ENCODE measurements at places on chromosomes 16 and 17.

DNA sequence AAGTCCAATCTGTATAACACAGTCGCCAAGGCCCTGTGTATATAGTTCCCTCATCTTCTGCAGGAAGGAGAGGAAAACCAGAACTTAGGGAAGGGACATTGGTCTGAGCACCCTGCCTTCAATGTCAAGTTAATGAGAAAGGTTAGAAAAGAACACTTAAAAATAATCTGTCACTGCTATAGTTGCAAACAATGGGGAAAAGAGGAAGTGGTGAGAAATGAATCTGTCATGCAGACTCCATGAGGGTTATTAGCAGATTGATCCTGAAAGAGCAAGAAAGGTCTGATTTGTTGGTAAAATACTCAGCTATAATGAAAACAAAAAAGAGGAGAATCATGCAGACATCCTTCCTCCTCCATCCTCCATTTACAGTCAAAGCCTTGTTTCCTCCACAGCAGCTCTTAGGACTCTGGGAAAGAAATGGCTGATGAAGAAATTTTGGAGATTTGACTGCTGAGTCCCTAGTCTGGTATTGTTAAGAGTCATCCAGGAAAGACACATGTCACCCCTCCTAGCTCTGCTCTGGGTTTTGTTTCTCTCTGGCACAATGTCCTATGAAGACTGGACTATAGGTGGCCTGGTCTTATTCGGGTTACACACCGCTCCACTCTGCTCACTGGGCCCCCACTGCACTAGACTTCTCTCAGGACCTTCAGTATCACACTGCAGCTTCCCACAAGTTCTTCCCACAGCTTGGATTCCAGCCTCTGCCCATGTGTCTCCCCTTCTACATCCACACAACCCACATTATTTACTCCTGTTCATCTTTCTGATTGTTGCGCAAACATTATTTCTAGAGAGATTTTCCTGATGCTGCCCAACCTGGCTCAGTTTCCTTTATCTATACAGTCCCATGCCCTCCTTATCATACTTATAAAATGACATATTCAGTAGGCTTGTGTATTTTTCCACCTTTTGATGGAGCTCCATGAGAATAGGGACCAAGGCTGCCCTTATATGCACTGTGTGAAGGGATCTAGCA lies 56.5 kb upstream of the XYLT1 start:
- DNase-seq = no peak

DNA sequence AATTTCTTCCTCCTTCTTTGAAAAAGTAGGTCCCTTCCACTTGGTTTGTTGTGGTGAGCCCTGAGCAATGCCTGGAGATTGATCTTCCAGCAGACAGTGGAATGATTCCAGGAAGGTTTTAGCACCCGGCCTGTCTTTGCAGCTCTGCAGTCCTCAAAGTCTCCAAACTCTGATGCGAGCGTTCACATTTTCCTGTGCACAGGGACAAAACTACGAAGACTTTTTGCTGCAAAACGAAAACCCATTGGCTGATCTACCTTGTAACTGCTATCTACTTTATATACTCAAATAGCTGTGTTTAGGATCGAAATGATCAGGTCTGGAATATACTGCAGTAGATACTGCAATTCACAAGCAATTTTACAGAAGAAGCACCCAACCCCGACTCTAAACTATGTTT lies 21.7 kb downstream of the G6PC1 start:
- DNase-seq = no peak

- no peak for DNase-seq
Observed at GRCh38 chr17:12613566-12613965, 52.1 kb upstream of the MYOCD start.

GRCh38 chr16:57646388-57647039 lies 18.1 kb downstream of the ADGRG1 start:
- DNase-seq = no peak

- no peak for DNase-seq
Observed at GRCh38 chr17:27888067-27888466, 5.1 kb downstream of the LYRM9 start.

- no peak for DNase-seq
Observed at GRCh38 chr16:65021852-65022595, 99.8 kb downstream of the CDH11 start.

Measured in AG09319 (cell line).